ENCODE measurements at places on chromosomes 7 and 10. TPM values are rescaled to one million over a fixed set of nuclear protein-coding genes. Genes with fewer than 3 reads are reported as not detected.

KIF11 gene
- 1.1 TPM for polyA plus RNA-seq

DNA sequence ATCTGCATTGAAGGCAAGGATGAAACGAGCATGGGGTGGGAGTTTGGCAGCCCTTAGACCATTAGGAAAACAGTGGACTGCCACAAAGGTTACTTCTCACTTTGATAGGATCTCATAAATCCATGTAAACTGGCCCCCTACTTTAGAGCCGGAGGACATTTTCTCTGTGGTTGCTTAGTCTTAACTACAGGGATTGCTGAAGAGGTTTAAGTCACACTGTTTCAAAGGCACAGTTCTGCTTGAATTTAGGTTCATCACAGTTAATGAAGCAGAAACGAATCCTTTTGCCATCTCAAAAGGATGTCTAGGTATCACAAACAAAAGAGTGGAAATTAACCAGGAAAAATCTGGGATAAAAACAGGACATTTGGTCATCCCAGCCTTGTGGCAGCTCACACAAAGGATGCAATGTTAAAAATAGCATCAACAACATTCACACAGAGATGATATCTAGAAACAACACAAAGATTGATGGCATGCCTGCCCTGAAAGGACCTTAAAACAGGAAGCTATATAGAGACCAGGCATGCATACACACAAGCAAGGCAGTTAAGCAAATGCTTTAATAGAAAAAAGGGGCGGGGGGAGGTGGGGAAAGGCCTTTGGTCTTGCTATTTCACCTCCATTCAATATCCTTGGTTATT lies 74.0 kb downstream of the DOCK4 start:
- DNase-seq = no peak

CDNF gene
- polyA plus RNA-seq = 1.3 TPM

DNA sequence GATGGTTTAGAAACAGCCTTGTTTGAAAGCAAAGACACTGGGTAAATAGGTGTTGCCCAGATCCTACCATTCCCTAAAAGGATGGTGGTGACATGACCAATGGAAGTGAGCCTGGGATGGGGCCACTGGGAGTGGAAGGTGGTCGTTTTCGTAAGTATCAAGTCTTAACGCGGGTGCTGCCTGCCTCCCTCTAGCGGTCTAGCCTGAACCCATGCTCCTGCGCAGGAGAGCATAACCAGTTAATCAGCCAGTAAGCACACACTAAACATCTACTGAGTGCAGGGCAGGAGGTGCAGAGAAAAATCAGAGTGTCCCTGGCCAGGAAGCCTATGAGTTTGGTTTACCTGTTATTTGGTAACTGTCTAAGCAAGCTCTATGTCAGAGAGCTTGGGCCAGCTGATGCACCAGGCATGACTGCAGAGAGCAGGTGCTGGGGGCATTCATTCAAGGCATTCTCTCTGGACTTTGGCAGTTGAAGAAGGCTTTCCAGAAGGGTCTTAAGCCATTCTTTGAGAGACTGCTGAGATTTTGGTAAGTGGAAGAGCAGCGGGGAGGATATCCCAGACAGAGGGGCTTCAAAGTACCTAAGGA lies 930 bp downstream of the GARIN1A start:
- DNase-seq = no peak

DNA sequence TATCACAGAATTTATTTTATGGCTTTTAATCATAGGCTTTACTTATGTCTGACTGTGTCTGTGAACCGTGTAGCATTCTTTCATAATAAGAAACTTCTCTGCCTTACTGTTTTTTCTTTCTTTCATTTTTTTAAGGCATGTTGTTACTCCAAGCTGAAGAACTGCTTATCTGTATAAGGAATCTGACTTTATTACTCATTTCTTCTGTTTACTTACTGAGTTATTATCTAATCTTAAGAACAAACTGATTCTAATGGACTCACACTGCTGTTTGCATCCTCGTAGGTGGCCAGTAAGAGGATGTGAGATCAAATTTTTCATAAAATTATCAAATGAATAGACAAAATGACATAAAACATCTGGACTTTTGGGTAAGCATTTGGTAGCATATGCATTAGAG lies 54.7 kb upstream of the DNAJC1 start:
- no peak for DNase-seq

DNA sequence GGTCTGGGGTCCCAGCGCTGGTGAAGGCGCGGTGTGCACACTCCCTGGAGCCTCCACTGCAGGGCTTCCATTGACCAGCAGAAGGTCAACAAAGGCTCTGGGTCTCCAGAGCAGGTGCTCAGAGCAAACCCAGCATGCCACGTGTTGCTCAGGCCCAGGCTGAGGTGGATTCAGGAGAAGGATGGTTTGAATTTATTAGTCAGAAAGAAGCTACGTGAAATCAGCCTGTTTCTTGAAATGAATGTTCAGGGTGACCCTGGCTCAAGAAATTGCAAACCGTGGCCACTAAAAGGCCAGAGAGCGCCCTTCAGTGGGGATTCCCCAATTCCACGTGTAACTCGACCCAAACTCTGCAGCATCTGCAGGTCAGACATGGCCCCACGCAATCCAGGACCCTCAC lies 82.7 kb upstream of the PFKP start:
- no peak for DNase-seq

DNA sequence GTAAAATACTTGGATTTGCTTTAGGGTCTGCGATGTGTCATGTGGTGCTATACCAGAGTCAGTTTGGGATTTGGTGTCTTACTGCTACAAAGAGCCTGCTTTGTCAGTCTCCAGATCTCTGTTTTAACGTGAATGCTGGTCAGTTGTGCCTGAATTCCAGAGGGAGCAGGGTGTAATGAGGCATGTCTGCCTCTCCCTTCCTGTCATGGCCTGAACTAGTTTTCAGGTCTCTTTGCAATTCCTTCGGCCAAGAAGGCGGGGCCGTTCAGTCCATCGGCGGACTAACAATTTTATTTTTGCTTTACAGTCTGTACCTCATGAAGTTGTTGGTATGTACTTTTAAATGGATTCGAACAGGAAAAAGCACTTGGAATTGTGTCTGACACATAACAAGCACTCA lies 465.1 kb upstream of the ADARB2 start:
- no peak for DNase-seq

GRCh38 chr7:133481676-133482075 lies 228.8 kb downstream of the EXOC4 start:
- DNase-seq = no peak

DNAJC12 gene
- polyA plus RNA-seq = not detected

SERPINE1 gene
- polyA plus RNA-seq = not detected

- DNase-seq = no peak
Observed at GRCh38 chr7:82142263-82142864, 301.2 kb downstream of the CACNA2D1 start.

DNA sequence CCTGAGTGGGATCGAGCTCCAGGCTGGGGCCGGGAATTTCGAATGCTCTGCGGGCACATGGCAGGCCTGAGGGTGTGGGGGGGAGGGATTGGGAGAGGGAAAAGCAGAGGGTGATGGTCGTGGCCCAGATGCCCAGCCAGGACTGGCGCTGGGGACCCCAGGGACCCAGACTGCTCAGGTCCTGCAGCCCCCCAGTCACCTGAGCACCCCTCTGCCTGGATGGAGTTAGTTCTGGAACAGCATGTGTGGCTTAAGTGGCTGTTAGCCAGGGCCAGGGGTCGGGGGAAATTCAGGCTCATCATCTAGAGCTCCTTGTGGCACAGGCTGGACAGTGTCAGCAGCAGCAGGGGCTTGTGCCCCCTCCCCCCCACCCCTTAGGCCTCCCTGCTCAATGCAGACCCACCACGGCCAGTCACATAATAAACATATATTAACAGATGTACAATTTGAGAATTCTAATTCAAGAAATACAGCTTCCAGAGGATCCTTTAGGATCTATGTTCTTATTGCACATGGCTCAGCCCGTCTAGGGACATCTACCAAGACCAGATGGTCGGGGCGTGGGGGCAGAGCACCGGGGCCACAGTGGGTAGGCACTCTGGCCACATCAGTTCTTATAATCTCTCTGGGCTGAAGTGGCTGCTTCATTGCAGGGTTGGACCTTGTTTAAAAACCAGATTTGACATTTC lies 22.2 kb downstream of the DNAJB12 start:
- no peak for DNase-seq

- DNase-seq = no peak
Observed at GRCh38 chr10:24674892-24675632, 48.6 kb downstream of the ARHGAP21 start.

OR6V1 gene
- polyA plus RNA-seq = not detected

CHST12 gene
- polyA plus RNA-seq = 20.9 TPM

ADAM22 gene
- 0.12 TPM for polyA plus RNA-seq

GIMAP4 gene
- polyA plus RNA-seq = 1.2 TPM

C10orf67 gene
- not detected for polyA plus RNA-seq

PRSS37 gene
- not detected for polyA plus RNA-seq

Measured in naive B cell (primary cell).